ENCODE measurements at places on chromosomes 5 and 9.
A peak's percentile ranks its signal among the peaks of the same experiment; 100 is the strongest.

GRCh38 chr5:19608444-19609002 is 379.5 kb downstream of the CDH18 start:
- no peak for DNase-seq

DNA sequence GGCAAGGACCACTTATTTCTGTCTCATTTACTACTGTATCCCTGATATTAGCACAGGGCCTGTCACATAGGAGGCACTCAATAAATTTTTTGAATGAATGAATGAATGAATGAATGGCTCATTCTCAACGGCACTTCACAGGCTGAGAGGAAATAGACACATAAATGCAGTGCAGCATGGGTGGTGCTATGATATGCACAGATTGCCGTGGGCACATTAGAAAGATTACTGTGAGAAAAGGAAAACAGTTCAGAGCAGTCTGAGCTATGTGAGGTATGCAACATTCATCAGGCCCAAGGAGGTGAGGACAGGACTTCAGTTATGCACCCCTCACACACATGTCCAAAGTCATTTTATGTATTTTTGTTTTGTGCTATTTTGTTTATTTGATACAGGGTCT is 6.4 kb upstream of the NOL6 start:
- no peak for DNase-seq

DNA sequence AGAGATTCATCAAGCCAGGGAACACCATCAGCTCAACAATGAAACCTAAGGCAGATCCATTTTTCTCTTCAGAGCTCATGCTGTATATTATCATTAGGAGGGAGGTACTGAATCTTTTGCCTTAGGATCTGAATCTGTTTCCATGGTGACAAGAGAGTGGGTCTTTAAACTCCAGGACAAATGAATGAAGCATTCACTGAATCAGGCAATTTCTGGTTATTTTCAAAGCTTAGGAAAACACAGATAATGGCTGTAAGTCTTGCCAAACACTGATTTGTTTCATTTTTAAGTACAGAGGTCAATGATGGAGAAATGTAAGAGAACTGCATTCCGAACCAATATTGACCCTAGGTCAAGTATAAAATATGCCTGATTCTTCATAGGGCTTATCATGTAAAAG is 84.9 kb downstream of the GNA14 start:
- no peak for DNase-seq

DNA sequence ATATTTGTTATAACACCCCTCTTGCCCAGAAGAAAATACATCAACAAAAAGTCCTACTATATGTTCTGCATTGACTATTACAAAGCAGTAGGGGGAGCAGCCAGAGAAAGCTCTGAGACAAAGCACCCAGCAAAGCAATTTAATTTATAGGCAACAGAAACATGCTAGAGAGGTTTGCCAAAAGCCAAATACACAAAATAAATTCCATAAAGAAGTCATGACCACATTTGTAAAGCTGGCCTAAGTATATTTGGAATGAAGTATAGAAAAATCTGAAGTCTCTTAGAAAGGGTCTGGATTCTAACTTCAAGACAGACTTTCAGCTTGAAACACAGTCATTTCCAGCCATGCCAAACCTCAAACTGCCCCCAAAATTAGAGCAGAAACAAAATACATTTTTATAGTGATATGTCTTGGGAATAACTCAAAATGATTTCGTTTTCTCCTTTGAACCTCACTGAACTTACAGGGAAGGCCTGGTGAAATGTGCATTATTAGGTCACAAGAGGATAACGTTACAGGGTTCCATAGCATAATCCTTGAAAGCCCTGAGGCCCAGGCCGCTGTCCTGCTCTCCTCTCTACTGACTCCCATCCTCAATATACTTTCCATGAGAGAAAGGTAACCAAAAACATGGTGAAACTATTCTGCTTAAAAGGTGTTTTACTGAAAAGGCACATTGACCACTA is 451.8 kb downstream of the RAB3C start:
- DNase-seq, result peak; percentile 54

GRCh38 chr9:80501635-80502034 is 929.9 kb downstream of the TLE4 start:
- no peak for DNase-seq

- no peak for DNase-seq
Measured at GRCh38 chr5:50975840-50976239, 309.4 kb downstream of the PARP8 start.

- DNase-seq, result peak; percentile 71
Measured at GRCh38 chr5:16550316-16550952, 66.4 kb downstream of the RETREG1 start.

DNA sequence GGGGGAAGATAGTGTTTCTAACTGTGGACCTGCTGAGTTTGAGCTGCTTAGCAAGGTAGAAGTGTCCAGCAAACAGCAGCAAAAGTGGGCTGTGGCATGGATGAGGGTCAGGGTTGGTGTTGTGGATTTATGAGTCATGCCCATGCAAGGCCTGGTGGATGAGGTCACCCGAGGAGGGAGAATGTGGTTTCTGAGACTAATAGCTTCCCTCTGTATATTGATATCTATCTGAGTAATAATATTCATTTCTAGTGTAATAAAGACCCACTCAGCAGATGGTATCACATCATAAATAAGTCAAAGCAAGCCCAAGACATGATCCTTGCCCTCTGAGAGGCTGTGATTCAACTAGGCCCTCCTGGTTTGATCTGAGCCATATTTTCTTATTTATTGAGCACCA is 597.8 kb upstream of the CLINT1 start:
- peak; percentile 63 for DNase-seq

GRCh38 chr5:173123416-173123815 is 20.9 kb upstream of the BNIP1 start:
- DNase-seq, result no peak

DNA sequence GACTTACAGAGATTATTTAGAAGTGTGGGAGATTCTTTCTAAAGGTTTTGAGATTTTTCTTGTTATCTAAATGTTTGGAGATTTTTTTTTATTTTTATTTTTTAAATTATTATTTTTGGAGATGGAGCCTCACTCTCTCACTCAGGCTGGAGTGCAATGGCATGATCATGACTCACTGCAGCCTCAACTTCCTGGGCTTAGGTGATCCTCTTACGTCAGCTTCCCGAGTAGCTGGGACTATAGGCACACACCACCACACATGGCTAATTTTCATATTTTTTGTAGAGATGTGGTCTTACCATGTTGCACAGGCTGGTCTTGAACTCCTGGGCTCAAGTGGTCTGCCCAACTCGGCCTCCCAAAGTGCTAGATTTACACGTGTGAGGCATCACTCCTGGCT is 694.5 kb downstream of the TLE1 start:
- DNase-seq, result peak; percentile 17

GRCh38 chr9:93276973-93277372 is 93.0 kb downstream of the WNK2 start:
- no peak for DNase-seq

GRCh38 chr5:53537711-53538110 is 22.7 kb upstream of the NDUFS4 start:
- no peak for DNase-seq

- DNase-seq, result peak; percentile 50
Measured at GRCh38 chr5:177509381-177509951, at the start of gene DOK3. Gene DOK3, minus strand, starts transcription at chr5:177509826. Its CDS starts 286 bp downstream, at chr5:177509540.

DNA sequence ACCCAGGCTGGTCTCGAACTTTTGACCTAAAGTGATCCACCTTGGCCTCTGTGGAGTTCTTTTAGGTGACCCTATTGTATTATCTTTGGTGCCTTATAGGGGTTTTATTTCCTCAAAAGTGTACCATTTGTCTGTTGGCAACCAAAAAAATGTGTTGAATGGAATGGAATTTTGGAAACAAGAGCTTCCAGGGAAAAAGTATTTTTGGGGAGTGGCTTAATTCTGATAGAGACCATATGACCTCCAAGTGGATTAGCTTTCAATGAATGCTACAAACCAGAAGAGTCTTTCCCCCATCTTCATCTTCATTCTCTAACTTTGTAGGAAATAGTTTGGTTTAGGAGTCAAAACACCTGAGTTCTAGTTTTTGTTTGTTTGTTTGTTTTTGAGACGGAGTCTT is 3.4 kb upstream of the OGN start:
- no peak for DNase-seq

GRCh38 chr9:125760537-125760936 is 13.4 kb downstream of the PBX3 start:
- DNase-seq, result no peak

DNA sequence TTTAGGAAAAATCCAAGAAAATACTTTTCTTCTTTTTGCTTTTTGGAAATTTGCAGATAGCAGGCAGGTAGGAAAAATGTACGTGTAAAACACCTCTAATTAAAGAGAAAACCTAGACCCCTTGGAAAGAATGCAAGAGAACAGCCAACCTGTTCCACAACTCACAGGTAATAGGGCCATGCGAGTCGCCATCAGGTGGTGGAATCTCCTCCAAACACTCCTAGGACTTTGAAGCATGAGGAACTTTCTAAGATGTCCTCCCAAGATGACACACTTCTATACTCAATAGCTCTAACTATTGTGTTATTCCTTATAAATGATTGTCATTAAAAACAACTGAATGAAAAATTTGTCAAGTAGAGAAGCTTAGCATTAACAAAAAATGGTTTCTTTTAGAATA is 174.0 kb downstream of the TMC1 start:
- no peak for DNase-seq

DNA sequence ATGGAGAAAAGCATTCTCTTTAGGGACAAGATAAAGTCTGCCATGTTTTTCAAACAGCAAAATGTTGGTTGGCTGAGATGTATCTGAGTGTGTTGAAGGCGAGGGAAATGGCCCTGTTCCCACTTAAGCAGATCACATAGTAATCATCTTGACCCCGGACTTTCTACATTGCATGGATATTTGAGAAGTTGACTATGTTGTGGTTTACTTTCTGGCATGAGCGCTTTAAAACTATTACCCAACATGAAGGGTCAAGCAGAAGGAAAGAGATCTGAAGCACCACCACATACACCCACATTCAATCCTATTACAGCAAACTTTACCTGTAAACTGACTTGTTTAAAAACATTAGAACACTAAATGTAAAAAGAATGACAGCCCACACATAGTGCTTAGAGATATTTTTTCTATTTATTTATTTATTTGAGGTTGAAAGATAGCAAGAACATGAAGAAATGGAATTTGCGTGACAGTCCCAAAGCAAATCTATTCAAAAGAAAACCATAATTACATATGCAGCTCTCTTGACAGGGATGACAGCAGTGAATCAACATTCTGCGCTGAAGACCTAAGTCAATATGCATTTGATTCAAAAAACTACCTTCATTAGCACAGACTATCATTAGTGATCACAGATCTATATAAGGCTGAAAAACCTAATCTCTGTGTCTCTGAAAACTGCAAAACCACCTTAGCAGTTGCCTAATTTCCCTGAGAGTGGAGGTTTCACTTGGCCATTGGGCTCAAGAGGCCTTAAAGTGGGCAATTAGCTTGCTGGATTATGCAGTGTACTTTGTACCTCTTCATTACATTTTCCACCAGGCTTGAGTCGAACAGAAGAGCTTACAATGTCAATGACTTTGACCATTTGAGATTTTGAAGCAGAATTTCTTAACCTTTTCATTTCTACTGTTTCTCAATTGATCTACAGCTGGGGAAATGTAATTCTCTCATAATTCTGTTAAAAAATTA is 195.0 kb downstream of the PDE4D start:
- no peak for DNase-seq

GRCh38 chr9:73741316-73741715 is 589.7 kb downstream of the ANXA1 start:
- no peak for DNase-seq

GRCh38 chr5:173302546-173303155 is 25.6 kb downstream of the STC2 start:
- no peak for DNase-seq

DNA sequence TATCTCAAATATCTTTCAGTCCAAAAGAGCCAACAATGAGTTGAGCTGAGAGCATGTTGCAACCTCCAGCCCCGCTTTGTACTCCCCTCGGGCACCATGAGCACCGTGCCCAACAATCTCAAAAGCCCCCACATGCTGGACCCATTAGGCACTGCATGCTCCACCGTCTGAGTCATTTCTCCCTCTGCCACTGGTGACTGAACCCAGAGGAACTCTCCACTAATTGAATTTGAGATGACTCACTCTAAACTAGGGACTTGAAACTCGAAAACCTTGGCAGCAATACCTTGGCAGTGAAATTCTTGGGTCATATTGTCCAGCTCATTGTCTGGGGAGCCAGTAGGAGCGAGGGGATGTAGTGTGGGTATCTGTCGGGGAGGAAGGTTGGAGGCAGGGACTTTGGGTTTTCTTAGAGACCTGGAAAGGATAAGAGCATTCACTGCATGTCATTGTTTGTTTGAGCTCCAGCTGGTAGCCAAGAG is 49.9 kb upstream of the SLIT3 start:
- peak; percentile 8 for DNase-seq

All from lung microvascular endothelial cell (primary cell).